Effector memory CD8-positive, alpha-beta T cell (primary cell): ENCODE measurements at places on chromosomes 12 and 14.

DNA sequence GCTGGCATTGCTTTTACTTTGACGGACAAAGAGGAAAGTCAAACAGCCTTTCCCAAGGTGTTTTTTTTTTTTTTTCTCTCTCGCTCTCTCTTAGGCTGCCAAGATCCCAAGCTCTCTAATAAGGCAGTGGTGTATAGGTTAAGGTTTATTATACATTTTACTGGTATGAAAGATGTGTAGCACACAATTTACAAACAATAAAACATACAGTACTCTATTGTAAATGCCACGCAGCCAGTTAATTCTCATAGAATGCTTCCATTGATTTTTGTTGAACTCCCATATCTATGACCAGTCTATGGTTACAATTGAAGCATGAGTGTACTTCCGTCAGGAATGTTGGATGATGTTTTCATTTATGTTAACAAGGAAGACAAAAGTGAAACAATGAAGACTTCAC, 106.4 kb upstream of the GSC start:
- DNase-seq, result no peak

DNA sequence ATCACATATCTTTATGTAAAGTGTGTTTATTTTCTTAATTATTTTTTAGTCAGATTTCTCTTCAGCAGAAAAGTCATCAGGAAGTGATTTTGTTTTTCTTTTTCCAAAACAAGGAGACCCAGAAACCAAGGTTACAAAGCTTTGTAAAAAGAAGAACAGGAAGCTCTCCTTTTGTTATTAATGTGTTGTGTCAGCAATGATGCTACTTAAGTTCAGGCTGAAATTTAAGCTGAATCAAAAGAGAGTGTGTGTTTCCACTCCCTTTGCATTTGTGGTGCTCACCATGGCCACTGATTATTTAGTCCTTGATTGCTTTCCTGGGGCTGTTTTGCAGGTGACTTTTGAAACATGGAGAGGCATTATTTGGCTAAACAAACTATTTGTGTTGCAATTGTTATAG, 155.3 kb upstream of the ATP2B1 start:
- peak; percentile 24 for DNase-seq

DNA sequence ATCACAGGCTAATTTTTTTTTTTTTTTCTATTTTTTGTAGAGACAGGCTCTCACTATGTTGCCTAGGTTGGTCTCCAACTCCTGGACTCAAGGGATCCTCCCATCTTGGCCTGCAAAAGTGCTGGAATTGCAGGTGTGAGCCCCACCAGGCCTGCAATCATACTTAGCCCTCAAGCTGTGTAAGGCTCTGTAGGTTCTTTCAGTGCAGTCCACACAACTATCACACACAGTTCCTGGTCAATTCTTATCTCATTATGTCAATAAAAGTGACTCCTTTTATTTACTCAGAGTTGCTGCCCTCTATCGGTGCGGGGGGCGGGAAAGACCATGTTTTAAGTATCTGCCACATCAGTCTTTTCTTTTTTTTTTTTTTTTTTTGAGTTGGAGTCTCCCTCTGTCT, 29.0 kb downstream of the SLC2A3 start:
- no peak for DNase-seq

- DNase-seq, result no peak
These were observed 6.4 kb upstream of the SMUG1 start for GRCh38 chr12:54195080-54195736.

- no peak for DNase-seq
These were observed 35.1 kb upstream of the PPP2R5E start for GRCh38 chr14:63578300-63578699.

- no peak for DNase-seq
These were observed 71.7 kb upstream of the RIN3 start for GRCh38 chr14:92441751-92442504.

DNA sequence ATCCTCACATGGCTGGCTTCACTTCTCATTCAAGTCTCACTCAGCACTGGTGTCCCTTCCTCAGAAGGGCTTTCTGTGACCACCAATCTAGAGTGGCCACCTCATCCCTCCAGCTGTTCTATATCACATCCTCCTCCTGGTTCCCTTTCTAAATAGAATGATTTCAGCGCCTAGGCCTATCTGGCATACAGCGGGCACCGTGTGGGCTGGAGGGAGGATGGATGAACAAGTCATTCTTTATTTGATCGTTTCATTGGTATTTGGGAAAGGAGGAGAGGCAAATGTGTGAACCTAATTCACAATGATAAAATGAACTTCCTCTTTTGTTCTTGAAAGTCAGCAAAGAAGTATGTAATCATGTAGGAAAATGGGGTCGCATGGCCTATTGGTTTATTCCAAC, 394.2 kb downstream of the DPF3 start:
- DNase-seq, result no peak
